ENCODE measurements at places on chromosomes 2 and 18. TPM values are rescaled to one million over a fixed set of nuclear protein-coding genes. Genes with fewer than 3 reads are reported as not detected.

DNA sequence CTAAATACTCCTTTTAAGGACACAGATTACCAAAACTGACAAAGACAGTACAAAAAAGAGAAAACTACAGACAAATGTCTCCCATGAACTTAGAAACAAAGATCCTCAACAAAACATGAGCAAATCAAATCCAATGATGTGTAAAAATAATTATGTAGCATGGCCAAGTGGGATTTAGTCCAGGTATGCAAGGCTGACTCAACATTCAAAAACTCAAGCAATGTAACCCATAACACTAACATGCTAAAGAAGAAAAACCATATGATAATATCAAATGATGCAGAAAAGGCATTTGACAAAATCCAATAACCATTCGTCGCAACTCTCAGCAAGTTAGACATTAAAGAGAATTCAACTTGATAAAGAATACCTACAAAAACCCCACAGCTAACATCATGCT is 239.0 kb upstream of the KLHL29 start:
- H3K27ac ChIP-seq, result no peak overlapping the region
- H3K36me3 ChIP-seq, result no peaks in the 10 kb centered on the region
- DNase-seq, result no peak
- no peaks in the 10 kb centered on the region for H3K27me3 ChIP-seq
- no peak overlapping the region for H3K4me3 ChIP-seq
- no peaks in the 10 kb centered on the region for H3K4me1 ChIP-seq

- H3K27me3 ChIP-seq, result no peaks in the 10 kb centered on the region
- no peak for DNase-seq
- no peaks in the 10 kb centered on the region for H3K36me3 ChIP-seq
Measured at GRCh38 chr2:228048838-228049490, 132.5 kb downstream of the SPHKAP start.

GRCh38 chr2:105403241-105403782 is 4.5 kb upstream of the FHL2 start:
- no peak for DNase-seq
- H3K27me3 ChIP-seq, result peaks cover 15% of the 10 kb centered on the region

DNA sequence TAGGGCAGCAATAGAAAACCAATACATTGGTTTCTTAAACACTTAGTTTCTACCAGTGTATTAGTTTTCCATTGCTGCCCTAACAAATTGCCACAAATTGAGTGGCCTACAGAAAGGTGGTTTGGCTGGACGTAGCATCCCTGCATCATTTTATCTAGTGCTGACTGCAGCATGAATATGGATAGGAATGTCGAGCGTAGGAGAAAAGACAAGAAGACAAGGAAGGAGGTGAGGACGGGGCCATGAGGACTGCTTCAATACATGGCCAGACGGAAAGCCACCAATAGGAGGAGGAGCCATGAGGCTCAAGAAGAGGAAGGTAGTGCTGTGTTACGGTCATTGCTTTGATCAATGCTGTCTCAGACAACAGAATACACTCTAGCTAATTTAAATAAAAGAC is 154.5 kb upstream of the NDUFV2 start:
- H3K27ac ChIP-seq, result no peak overlapping the region
- no peaks in the 10 kb centered on the region for H3K4me1 ChIP-seq
- H3K27me3 ChIP-seq, result no peaks in the 10 kb centered on the region
- no peak for DNase-seq
- H3K4me3 ChIP-seq, result no peak overlapping the region
- H3K36me3 ChIP-seq, result no peaks in the 10 kb centered on the region

GRCh38 chr2:145075454-145076062 is 555.6 kb upstream of the ZEB2 start:
- no peaks in the 10 kb centered on the region for H3K36me3 ChIP-seq
- DNase-seq, result no peak
- no peaks in the 10 kb centered on the region for H3K4me1 ChIP-seq
- H3K27me3 ChIP-seq, result no peaks in the 10 kb centered on the region
- H3K27ac ChIP-seq, result no peak overlapping the region
- no peak overlapping the region for H3K4me3 ChIP-seq

GRCh38 chr2:18456026-18456425 is 104.4 kb downstream of the RDH14 start:
- no peaks in the 10 kb centered on the region for H3K27me3 ChIP-seq
- no peaks in the 10 kb centered on the region for H3K36me3 ChIP-seq
- no peak overlapping the region for H3K4me3 ChIP-seq
- DNase-seq, result no peak

GRCh38 chr2:95024960-95025405 is 525 bp upstream of the MAL start:
- H3K36me3 ChIP-seq, result no peaks in the 10 kb centered on the region
- peaks cover 10% of the 10 kb centered on the region for H3K4me1 ChIP-seq
- H3K27ac ChIP-seq, result peak overlapping the region; percentile 72
- no peak for DNase-seq

GRCh38 chr2:128523457-128523856 is 204.8 kb upstream of the HS6ST1 start:
- H3K4me3 ChIP-seq, result no peak overlapping the region
- no peaks in the 10 kb centered on the region for H3K36me3 ChIP-seq
- no peaks in the 10 kb centered on the region for H3K27me3 ChIP-seq
- DNase-seq, result no peak
- no peak overlapping the region for H3K27ac ChIP-seq

GRCh38 chr2:49105506-49105905 is 48.8 kb downstream of the FSHR start:
- no peak overlapping the region for H3K4me3 ChIP-seq
- no peak for DNase-seq
- no peaks in the 10 kb centered on the region for H3K4me1 ChIP-seq
- H3K27ac ChIP-seq, result no peak overlapping the region

GRCh38 chr2:73114273-73114867 is 1.6 kb upstream of the RAB11FIP5 start:
- no peak overlapping the region for H3K27ac ChIP-seq
- H3K27me3 ChIP-seq, result no peaks in the 10 kb centered on the region
- no peak overlapping the region for H3K4me3 ChIP-seq
- H3K4me1 ChIP-seq, result peaks cover 36% of the 10 kb centered on the region
- DNase-seq, result no peak
- no peaks in the 10 kb centered on the region for H3K36me3 ChIP-seq

- peaks cover 37% of the 10 kb centered on the region for H3K4me1 ChIP-seq
- peak; percentile 86 for DNase-seq
- H3K27me3 ChIP-seq, result no peaks in the 10 kb centered on the region
Measured at GRCh38 chr18:76491473-76491775, 3.6 kb downstream of the ZNF516 start.

GRCh38 chr18:58768293-58768974 is 96.2 kb upstream of the ZNF532 start:
- peaks cover 18% of the 10 kb centered on the region for H3K27me3 ChIP-seq
- peaks cover 17% of the 10 kb centered on the region for H3K4me1 ChIP-seq
- peak overlapping the region; percentile 41 for H3K4me3 ChIP-seq
- no peaks in the 10 kb centered on the region for H3K36me3 ChIP-seq
- H3K27ac ChIP-seq, result no peak overlapping the region
- peak; percentile 74 for DNase-seq

DNA sequence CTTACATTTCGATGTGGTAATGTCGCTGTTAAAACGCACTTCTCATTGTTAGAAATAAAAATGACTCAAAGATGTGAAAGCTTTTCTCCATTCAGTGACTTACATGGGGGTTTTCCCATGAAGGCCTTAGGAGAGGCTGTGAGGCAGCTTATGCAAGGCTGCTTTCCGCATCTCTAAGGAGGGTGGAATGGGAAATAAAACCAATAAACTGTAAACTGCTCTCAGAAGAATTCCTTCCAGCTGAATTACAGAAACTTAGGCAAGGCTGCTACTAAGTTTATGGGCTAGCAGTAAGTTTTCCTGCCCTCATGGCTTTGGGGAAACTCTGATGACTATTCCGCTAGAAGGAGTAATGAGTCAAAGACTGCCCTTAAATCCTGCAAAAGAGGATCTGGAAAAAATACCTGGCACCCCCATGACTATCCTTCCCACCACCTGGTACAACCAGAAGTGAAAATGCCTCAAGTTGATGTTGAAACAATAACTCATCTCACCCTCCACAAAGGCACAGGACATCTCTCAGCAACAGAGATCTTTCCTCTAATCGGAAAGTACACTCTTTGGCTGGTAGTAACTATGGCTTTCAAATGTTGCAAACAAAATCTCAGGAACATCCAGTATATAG is 97.7 kb upstream of the SMAD7 start:
- H3K36me3 ChIP-seq, result peaks cover 8% of the 10 kb centered on the region
- DNase-seq, result no peak
- peaks cover 14% of the 10 kb centered on the region for H3K4me1 ChIP-seq

DNA sequence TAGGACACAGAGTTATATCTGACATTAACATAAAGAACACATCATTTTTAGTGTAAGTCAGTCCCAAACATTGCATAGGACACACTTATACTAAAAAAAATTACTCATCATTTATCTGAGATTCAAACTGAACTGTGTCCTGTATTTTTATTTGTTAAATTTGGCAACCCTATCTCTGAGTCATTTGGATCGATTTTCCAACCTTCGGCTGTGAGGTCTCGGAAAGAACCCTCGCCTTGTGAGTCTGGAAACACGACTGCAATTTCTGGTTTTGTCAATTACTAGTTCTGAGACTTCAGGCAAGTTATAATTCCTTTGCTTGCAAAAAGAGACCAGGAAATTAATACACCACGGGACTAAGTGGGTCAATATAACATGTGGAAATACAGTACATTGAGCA is 14.0 kb downstream of the ATP8B1 start:
- no peaks in the 10 kb centered on the region for H3K27me3 ChIP-seq
- H3K36me3 ChIP-seq, result no peaks in the 10 kb centered on the region
- DNase-seq, result no peak
- H3K27ac ChIP-seq, result peak overlapping the region; percentile 56

DNA sequence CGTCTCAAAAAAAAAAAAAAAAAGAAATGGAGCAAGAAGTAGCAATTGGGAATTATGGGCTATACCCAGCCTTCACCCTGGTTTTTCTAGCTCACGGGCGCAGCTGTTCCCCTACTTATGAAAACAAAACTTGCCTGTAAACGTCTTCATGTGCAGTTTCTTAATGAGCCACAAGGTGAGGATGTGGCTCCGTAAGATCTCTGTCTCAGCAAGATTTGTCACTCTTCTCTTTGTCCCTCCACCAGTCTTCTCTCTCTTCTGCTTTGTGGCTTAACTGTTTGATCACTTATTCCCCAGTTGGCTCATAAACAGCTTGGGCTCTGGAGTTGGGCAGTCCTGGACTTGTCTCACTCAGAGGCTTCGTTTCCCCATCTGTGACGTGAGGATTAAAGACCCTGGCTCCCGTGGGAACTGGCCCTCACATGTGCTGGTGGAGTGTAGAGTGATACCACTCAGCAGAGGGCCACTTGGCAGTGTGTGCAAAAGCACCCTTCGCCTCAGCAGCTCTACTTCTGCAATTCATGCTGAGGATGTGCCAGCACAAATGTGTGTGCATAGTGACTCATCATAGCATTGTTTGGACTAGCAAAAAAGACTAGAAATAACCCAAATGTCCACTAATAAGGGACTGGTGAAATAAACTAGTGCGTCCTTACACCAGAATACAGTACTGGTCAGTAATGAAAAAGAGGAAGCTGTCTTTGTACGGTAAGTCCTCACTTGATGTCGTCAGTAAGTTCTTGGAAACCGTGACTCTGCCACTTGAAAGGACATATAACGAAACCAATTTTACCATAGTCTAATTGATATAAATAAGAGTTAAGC is 8.7 kb downstream of the CEP68 start:
- DNase-seq, result peak; percentile 72
- peak overlapping the region; percentile 25 for H3K4me3 ChIP-seq
- peak overlapping the region; percentile 76 for H3K27ac ChIP-seq
- peaks cover 7% of the 10 kb centered on the region for H3K36me3 ChIP-seq
- H3K4me1 ChIP-seq, result peaks cover 73% of the 10 kb centered on the region

DNA sequence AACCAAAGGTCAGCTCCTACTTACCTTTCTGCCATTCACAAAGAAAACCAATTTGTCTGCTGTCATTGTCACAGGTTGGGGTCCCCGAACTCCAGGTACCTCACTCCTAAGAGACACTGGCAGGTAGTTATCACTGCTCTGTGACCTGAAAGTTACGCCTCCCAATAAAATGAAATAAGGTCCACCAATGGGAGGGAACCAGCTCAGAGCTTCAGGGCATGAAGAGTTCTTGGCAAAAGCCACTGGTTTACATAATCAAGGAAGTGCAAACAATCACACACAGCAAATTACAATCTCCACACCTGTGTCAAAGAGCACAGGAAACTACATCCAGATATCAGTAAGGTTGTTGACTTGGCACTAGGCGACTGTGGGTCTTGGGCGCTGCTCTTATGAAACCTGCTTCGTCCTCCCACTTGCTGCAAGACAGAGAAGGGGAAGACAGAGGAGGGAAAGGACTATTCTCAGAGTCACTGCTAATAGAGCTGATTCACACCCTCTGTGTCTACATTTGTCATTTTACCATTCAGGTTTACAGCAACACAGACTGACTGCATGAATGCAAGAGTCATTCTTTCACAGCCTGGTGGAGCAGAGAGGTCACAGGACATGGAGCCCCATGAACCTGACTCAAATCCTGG is at the start of gene XDH:
Gene XDH (minus strand): TSS at position 142 of the 641 bp plus-strand sequence. CDS start 76 bp downstream, at position 66.
- H3K4me1 ChIP-seq, result no peaks in the 10 kb centered on the region
- H3K27ac ChIP-seq, result no peak within 1 kb of the TSS
- no peaks in the 10 kb centered on the region for H3K27me3 ChIP-seq
- H3K4me3 ChIP-seq, result no peak within 1 kb of the TSS

DNA sequence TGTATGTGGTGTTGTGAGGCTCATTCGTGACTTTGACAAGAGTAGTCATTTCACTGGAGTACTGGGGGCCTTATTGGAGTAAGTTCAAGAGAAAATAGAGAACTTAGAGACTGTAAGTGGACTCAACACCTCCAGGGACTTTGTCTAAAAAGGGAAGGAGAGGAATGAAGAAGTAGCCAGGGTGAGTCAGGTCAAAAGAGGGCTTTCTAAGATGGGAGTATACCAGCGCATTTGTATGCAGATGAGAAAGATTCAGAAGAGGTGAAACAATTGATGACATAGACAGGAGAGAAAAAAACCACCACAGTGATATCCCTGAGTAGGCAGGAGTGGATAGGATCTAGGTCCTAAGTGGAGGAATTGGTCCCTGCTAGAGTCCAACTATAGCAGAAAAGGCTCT is 246.8 kb downstream of the IKZF2 start:
- no peaks in the 10 kb centered on the region for H3K27me3 ChIP-seq
- no peak for DNase-seq
- H3K27ac ChIP-seq, result no peak overlapping the region
- no peak overlapping the region for H3K4me3 ChIP-seq
- H3K4me1 ChIP-seq, result no peaks in the 10 kb centered on the region

- H3K27ac ChIP-seq, result no peak overlapping the region
- DNase-seq, result no peak
- no peaks in the 10 kb centered on the region for H3K36me3 ChIP-seq
- no peak overlapping the region for H3K4me3 ChIP-seq
- no peaks in the 10 kb centered on the region for H3K4me1 ChIP-seq
Measured at GRCh38 chr2:208392300-208392699, 14.3 kb upstream of the PTH2R start.

The THSD7B gene
- 0.38 TPM for total RNA-seq

The CNTNAP5 gene
- total RNA-seq, result not detected

The TMEM37 gene
- 21.7 TPM for total RNA-seq

The CPS1 gene
- total RNA-seq, result 3.0 TPM

The CDKL4 gene
- 1.7 TPM for total RNA-seq

The SLC35F5 gene
- 70.4 TPM for total RNA-seq

The RNF144A gene
- 13.9 TPM for total RNA-seq

All from lower lobe of right lung (tissue), 2 donors.